ENCODE measurements at places on chromosomes 11 and 22.

- no peak for DNase-seq
These were observed 88.3 kb downstream of the UVRAG start for GRCh38 chr11:75903276-75903675.

GRCh38 chr11:108685419-108686130 is 20.7 kb downstream of the DDX10 start:
- no peak for DNase-seq

DNA sequence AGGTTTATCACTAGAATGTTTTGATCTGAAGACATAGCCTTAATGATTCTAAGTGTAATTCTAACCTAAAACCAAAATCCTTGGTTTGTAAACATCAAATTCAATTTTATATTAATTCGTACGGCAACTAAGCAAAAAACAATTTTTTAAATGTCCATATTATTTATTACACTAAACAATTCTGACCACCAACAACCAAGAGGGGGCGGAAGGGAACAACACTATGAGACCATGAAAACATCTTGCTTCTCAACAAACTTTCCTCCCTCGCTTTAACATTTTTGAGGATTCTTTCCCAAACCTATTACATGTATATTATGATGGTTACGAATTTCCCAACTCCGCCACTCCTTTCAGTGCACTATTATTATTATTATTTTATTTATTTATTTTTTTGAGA is 6.5 kb upstream of the UCP2 start:
- DNase-seq: peak; percentile 13

DNA sequence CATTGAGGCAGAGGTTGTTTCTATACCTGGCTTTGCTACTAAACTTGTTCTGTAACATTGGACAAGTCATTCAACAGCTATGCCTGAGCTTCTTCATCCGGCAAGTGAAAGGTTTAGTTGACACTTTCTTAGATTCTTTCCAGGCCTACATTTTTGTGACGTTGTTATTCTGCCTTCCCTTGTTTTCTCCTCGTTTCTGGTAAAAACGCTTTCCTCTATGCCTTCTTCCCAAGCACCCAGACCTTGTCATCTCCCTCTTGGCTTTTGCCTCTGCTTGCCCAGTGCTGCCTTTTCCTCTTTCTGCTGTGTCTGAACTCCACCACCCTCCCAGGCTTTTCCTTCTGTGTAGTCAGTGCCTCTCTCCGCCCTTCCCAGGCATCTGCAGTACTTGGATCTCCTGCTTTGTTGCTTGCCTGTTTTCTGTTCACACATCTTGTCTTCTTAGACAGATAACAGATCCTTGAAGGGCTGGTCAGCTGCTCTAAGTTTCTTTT is 1.4 kb upstream of the AMOTL1 start:
- DNase-seq: no peak

DNA sequence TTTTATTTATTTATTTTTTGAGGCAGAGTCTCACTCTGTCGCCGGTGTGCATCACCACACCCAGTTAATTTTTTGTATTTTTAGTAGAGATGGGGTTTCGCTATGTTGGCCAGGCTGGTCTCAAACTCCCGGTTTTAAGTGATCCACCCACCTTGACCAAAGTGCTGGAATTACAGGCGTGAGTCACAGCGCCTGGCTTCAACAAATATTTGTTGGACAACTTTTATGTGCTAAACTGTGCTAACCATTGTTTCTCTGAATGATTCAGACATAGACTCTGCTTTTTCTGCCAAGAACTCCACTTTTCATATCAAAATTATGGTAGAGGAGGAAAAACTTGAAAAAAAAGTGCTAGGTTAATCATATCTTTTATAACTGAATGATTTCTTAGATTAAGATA is 36.3 kb downstream of the MMP7 start:
- DNase-seq: peak; percentile 80

DNA sequence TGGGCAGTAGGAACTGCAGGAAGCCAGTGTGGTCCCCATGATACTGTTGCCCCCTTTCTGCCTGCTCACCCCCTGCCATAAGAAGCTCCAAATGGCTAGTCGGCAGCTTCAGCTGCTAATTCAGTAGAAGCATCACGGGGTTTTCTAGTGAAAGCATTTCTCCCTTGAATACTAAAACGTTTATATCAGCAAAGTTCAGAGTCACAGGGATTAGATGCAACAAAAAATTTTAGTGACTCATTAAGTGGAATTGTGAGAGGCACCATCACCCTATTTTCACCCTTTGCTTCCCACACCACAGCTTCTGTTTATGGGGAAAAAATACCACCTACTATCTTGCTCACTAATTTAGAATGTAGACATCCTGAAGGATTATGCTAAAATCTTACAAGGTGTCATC is 25.2 kb downstream of the RAB39A start:
- DNase-seq: no peak

DNA sequence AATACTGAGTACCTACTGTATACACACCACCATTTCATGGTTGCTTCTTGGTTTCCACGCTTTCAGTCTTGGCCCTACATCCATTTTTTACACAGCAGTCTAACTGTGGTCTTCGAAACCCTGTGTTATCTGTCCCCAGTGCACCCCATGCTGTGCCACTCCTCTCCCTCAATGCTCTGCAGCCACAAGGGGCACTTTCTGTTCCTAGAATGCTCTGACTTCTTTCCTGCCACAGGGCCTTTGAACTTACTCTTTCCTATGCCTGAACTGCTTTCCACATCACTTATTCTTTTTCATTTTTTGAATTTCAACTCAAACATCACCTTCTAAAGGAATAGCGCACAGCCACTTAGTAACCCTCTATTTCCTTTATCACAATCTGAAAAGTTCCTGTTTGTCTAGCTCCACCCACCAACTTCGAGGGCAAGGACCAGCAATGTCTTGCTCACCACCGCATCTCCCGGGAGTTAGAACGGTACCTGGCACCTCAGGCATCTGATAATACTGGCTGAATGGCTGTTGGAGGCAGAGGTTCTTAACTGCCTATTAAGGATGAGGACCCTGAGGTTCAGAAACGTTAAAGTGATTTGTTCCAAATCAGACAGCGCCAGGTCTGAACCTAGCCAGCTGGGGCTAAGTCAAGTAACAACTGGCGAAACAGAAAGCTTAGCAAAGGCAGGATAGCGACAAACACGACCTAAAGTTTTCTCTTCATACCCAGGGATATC is 568 bp downstream of the ALG8 start:
- peak; percentile 22 for DNase-seq

GRCh38 chr11:115817844-115818468 is 313.7 kb upstream of the CADM1 start:
- no peak for DNase-seq

- DNase-seq: no peak
These were observed 40.9 kb downstream of the PRDM11 start for GRCh38 chr11:45187375-45187774.

DNA sequence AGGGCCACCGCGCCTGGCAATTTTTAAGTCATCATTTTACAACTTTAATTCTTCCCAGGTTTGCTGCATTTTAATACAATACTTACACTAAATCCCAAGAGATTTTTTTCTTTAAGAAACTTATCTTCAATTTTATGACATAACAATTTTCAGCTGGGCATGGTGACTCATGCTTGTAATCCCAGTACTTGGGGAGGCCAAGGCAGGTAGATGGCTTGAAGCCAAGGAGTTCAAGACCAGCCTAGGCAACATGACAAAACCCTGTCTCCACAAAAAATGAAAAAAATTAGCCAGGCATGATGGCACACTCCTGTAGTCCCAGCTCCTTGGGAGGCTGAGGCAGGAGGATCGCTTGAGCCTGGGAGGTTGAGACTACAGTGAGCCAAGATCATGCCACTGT is 38.8 kb downstream of the CLDN25 start:
- peak; percentile 64 for DNase-seq

GRCh38 chr22:47201996-47202818 is 439.8 kb downstream of the TBC1D22A start:
- DNase-seq: no peak

GRCh38 chr11:133403900-133404299 is 128.4 kb downstream of the OPCML start:
- DNase-seq: no peak

GRCh38 chr11:99063331-99063730 is 42.6 kb downstream of the CNTN5 start:
- no peak for DNase-seq

DNA sequence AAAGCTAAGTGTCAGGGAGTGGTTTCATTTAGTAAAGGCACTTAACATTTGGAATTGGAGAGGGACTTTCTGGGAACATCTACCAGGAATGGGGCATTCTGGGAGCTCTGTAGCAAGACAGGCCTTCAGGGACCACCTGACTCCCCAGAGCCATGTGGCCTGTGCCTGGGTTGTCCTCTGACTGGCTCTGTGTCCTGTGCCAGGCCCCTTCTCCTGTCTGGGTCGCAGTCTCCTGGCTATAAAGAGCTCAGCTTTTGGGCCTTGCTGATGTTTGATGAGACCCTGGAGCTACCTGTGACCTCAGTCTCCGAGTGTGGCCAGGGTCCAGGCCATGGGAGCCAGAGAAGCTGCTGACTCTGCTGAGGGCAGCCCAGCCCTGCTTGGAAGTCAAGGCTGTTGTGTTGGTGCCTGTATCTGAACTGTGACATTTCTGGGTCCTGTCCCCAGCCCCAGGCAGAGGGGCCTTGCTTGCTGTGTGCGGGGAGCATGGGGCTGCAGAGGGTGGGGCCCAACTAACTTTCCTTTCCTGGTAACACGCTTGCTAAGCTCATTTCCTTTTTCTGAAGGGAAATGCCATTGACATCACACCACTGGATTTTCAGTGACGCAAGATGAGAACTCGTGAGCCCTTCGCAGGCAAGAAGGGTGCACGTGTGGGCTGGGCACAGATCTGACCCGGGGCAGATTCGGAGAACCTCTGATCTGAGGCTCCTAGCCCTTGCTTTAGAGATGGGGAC is 41.3 kb downstream of the LRRC32 start:
- DNase-seq: no peak

GRCh38 chr11:83072350-83073242 is 899 bp upstream of the RAB30 start:
- no peak for DNase-seq

DNA sequence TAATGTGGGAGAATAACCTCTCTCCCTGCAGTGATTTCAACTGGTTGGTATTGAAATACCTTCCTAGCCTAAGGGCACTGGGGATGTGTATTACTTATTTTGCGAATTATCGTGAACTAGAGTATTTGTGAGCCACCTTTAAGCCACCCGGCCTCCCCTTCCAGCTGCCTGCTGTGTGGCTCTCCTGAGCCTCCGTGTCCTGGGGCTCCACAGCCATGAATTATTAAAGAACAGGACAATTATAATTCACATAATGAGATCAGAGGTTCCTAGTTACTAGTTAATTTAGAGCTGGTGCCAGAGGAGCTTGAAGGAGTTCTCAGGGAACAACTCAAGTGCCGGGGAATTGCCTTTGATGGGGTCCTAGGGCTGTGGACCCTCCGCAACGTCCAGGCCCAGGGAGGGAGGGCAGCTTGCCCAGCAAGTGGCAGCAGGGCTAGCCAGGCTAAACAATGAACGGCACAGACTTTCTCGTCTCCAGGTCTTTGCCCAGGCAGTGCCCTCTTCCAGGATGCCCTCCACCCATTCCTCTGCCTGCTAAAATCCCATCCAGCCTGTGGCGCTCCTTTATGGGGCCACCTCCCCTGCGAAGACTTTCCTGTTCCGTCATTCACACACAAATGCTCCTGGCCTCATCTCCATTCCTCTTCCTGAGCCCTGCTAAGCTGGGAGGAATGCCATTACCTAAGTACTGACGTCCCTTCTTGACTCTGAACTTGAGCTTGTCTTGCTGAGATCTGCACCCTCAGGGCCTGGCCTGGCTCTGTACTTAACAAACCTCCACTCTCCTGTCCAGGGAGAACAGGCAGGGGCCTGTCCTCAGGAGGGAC is 91.5 kb downstream of the RTL6 start:
- DNase-seq: no peak

DNA sequence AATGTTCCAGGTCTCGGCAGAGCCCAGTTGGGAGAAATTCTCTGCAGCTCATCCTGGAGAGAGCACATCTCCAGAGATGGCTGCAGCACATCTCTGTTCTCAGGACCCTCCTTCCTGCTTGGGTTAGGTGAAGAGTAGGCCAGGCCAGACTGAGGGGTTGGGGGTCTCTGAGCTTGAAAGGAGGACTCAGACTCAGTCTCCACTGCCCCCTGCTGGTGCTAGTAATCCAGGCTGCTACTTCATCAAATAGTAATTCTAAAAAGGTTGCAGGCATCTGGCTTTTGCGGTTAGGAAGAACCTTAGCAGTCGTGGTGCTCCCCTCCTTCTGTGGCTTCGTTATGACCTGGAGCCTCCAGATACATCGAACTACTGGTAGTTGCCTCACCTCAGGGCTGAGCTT is 9.7 kb downstream of the TUB start:
- peak; percentile 34 for DNase-seq

- no peak for DNase-seq
These were observed 643 bp downstream of the TIGD3 start for GRCh38 chr11:65355013-65355775.

DNA sequence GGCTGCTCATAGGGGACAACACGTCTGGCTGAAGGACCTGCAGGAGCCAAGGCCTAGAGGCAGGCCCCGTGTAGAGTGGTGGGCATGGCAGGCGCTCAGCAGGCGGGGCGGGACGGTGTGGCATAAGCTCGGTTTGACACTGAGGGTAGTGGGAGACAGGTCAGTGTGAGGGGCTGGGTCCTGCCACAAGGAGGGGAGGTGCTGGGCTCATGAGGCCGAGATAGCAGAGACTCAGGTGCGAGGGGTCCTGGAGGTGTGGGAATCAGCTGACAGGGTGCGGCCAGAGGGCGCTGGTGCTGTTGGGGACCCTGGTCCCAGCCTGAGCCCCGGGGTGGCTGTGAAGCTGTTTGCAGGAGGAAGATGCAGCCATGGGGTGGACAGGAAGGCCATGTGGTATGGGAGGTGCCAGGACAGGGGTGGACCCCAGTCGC is 6.7 kb downstream of the SLC22A12 start:
- no peak for DNase-seq

- no peak for DNase-seq
These were observed 802 bp downstream of the SYT13 start for GRCh38 chr11:45285250-45285828.

DNA sequence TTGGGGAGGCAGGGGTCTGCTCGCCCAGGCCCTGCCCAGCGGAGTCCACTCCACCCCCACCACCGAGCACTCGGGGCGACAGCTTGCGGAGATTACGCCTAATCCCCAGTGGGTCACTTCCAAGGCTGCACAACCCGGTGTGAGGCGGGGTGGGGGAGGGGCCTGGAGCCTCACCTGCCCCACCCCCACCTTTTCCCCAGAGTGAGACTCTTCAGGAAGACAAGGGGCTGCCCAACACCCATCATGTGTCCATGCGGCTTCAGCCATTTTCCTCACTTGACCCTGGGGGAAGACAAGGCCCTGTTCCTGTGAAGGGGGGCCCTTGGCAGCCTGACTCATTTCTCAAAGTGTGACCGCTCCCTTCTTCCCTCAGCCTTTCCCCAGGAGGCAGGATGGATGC is 12.5 kb downstream of the SYNGR1 start:
- DNase-seq: no peak

Data from MCF 10A (cell line).